ENCODE measurements at places on chromosomes 4 and X.

DNA sequence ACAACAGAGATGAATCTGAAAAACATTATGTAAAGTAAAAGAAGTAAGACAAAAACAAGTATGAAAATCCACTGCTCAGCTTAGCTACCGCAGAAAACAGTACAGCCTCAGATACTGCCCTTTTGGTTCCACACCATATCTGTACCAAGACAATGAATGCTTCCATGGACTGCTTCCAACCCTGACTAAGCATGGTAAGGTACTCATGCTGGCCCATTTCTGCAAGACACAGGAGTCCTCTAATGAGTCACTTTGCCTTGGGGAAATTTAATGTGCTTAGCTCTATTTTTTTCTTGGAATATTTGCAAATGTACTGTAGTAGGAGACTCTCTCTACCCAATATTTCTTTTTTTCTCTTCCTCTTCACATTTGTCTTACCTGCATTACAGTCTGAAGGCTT lies 931.7 kb upstream of the HS3ST1 start:
- DNase-seq, result no peak

GRCh38 chr4:19214591-19215186 lies 1037.0 kb upstream of the SLIT2 start:
- no peak for DNase-seq

- DNase-seq, result no peak
Observed at GRCh38 chr4:186227221-186227620, at the start of gene KLKB1. Gene KLKB1, plus strand, starts transcription at chr4:186227507. Its CDS starts 689 bp downstream, at chr4:186228196.

DNA sequence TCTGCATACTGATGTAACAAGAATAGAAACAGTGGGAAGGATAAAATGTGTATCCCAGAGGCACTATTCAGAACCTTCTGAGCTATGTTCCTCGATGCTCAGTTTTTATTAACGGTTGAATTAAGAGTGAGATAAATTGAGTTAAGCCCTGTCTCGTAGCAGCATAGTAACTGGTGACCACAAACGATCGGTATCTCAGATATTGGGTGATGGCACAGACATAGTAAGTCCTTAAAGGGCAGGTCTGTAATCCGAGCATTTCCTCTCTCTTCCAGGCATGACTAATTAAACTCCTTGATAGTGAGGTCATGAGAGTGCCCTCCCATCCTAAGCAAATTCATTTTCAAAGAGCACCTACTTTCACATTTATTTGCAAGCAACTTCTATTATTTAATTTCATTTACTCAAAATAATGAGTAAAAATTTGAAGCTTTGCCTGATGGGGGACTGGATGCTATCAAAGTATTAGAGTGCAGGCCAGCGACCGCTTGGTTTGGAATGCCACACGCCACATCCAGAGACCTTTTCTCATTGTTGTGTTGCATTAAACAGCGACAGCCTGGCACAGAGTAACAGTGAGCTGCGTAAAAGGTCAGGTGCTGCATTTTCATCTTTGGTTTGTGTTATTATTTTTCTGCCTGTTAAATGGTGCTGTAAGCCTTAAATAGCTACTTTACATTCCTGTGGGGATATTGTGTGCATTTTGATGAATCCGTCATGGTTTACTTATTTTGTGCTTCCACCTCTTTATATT lies 101.9 kb downstream of the PCDH7 start:
- no peak for DNase-seq

DNA sequence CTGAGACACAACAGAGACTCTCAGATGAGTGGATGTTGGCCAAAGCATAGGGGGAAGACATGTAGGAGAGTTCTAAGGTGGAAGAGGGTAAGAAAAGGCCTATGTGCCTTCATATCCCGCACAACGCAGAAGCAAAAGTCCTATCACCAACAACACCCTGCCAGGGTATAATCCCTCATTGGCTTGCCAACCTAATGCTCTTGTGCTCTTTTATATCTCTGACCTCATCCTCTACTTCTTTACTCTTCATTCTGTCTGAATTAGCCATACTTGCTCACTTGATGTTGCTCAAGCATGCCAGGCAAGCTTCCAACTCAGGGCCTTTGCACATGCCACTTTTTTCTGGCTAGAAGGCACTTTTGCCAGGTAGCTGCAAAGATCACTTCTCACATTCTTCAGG lies 28.1 kb upstream of the ZNF330 start:
- no peak for DNase-seq

- no peak for DNase-seq
Observed at GRCh38 chr4:86283371-86283770, 76.5 kb downstream of the MAPK10 start.

GRCh38 chr4:76584241-76585152 lies 149.5 kb downstream of the SHROOM3 start:
- DNase-seq, result no peak

- no peak for DNase-seq
Observed at GRCh38 chr4:22072726-22073125, 124.2 kb upstream of the KCNIP4 start.

DNA sequence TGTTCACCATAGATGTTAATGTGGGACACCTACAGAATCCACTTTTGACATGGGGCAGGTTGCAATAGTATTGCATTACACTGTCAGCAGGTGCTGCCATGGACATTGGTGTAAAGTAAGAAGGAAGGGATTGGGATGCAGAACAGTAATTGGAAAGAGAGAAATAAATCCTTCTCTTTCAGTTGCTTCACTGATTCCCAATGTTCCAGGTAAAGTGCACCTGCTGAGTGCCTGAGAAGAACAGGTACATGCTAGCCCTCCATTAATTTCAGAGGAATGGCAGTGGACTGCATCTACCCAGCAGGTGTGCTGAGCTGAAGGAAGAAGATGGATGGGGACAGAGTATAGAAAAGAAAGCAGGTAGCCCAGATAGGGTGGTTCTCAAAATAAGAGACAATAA lies 248.5 kb downstream of the TENM3 start:
- DNase-seq, result no peak

DNA sequence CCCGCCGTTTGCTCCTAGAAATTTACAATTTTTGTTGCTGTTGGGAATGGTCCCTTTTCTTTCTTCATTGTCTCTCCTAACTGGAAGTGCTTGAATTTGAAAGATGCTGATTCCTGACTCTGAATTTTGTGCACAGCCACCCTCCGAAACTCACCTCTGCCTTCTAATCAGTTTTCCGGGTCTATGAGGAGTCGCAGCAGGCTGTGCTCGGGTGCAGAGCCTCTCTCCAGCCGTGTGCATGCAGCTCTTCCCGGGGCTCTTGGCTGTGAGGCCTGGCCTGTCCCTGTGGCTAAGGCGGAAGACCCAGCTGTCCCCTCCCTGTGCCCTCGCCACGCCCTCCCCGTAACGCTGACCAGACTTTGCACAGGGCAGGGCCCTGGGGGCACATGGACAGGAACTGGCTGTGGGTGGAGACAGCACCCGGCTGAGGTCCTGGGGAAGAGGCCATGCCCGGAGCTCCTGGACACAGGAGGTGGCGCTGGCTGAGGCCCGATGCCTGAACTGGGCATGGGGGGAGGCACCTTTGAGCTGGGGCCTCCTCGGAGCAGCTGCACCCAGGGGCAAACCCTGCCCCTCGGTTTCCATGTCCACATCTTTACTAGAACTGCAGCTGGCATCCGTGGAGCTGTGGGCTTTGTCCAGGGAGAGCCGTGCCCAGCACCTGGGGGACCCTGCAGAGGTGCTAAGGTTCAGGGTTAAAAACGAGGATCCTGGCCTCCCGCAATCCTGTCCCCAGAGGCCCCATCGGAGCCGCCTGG lies 32.6 kb upstream of the SPON2 start:
- no peak for DNase-seq

DNA sequence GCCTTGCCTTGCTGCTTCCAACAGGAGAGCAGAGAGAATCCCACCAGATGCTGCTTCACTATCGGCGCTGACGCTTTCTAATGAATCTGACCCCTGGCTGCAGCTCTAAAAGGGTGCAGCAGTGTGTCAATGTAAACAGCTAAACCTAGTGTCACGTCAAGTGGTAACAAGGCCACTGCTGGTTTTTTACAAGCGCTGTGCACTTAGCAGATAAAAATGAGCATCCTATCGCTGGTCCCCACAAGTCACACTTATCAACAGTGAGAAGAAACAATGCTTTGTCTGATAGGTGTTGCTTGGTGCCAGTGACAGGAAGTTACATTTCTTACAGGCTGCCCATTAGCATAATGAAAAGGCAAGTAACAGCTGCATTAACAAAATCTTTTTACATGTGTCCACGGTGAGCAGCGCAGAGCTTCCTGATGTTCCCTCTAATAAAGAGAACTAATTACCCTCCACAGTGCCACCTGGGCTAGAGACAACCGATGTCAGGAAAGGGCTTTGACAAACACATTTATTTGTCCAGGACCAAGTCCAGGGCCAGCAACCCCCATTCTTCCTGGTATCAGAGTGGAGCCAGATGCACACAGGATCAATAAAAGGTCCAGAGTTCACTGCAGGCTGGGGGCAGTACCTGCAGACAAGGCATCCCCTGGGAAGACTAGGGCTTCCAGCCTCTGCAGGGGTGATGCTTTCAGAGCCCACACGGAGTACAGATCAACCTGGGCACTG lies 176.0 kb downstream of the MGST2 start:
- DNase-seq, result no peak

DNA sequence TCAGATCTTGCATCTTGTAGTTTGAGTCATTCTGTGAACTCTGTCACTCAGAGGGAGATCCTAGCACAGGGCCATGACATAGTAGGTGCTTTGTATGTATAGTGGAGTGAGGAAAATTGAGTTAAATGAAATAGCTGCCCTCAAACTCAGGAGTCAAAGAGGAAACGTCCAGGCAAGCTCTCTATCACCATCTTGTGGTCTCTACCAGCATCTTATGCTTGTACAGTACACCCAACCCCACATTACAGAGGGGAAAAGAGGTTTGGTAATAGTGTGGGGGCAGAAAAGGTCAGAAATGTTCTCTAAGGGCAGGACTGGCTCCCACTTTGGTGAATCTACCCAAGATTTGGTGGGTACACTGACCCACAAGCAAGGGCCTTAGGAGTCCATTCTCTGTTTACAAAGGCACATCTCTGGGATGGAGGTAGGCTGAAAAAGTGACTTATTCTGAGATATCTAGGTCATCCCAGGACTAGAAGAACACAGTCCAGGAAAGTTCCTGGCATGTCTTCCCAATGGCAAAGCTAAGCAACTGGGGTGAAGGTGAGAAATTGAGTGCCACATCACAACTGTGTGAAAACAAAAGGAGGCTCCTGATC lies 131.8 kb downstream of the OR13H1 start:
- no peak for DNase-seq

DNA sequence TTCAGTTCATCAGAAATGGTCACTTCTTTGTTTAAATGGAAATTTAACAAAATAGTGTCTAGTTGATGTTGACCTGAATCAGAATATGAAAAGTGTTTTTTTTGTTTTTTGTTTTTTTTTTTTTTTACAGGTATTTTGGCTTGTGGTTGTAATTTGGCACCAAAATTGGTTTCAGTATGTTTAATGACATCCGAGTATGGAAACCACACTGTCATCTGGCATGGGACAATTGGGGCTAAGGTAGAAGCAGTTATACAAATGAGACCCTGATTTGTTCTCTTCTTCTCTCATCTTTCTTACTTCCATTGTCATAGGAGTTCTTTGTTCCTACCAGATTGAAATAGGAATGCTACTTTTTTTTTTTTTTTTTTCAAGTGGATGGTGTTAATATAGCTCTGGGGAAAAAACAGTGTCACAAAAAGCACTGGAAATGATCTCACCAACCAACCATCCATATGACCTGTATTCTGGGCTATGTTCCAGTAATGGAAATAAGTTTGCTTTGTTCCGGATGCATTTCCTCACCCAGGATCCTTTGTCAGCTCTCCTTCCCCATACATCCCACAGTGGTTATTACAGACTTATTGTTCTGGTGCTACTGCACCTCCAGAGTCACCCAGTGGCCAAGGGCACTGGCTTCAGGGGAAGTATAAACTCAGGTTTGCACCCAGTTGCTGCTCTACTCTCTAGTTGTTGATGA lies 95.8 kb downstream of the ATXN3L start:
- DNase-seq, result no peak

GRCh38 chr4:182895791-182896292 lies 21.3 kb downstream of the DCTD start:
- no peak for DNase-seq

- no peak for DNase-seq
Observed at GRCh38 chrX:110428144-110428543, 69.5 kb downstream of the RTL9 start.

GRCh38 chr4:138222046-138222445 lies 20.1 kb downstream of the SLC7A11 start:
- no peak for DNase-seq

DNA sequence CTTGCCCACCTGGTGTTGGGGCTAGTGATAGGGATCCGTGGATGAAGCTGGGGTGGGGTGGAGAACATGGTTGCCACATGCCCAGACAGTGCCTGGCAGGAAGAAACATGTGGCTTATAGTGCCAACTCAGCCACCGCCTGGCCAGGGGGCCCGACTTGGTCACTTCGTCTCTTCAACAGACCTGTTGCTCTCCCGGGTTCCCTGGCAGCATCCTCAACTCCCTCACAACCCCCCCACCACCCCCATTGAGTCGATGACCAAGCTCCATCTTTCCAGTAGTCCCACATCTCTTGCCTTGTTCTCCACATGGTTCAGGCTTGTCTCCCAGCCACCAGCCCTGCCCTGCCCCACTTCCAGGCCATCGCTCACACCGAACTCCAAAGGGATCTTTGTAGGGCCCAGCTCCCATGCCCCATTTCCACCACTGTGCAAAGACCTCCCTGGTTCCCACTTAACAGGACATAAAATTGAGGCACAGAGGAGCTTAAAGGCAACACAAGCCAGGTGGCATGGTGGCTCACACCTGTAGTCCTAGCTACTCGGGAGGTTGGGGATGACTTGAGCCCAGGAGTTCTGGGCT lies 7.8 kb downstream of the PNCK start:
- DNase-seq, result no peak

- no peak for DNase-seq
Observed at GRCh38 chr4:76850010-76850441, 47.9 kb downstream of the SOWAHB start.

DNA sequence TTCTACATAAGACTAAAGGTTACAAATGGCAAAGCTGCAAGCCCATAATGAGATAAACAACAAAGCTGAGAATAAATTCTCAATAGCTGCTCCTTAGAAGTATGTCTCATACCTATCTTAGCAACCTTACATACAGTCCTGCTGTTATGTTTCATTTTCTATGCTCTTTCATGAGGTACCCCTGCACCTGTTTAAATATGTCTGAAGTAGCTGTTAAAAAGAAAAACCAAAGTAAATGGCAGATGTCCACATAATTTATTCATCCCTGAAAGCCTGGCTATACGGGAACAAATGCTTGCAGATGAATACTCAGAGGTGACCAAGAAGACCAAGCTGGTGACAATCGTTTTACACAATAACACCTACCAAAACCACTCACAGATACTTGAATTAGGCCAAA lies 22.5 kb downstream of the PPA2 start:
- DNase-seq, result no peak

GRCh38 chrX:20693078-20693477 lies 426.4 kb upstream of the RPS6KA3 start:
- no peak for DNase-seq

GRCh38 chrX:19350941-19351384 lies 7.2 kb downstream of the PDHA1 start:
- no peak for DNase-seq

GRCh38 chr4:123505095-123506010 lies 108.8 kb downstream of the SPRY1 start:
- no peak for DNase-seq

GRCh38 chrX:70527610-70528345 lies 83.1 kb downstream of the DLG3 start:
- no peak for DNase-seq

All from RWPE2 (cell line).